NCI-H1930 (cell line): ENCODE measurements at places on chromosomes 4 and X.

- no peak for DNase-seq
Observed at GRCh38 chr4:139229534-139230039, 50.4 kb downstream of the MGARP start.

- peak; percentile 1 for DNase-seq
Observed at GRCh38 chr4:118740869-118741268, 55.7 kb downstream of the METTL14 start.

- no peak for DNase-seq
Observed at GRCh38 chrX:115472131-115472530, 88.8 kb upstream of the PLS3 start.

DNA sequence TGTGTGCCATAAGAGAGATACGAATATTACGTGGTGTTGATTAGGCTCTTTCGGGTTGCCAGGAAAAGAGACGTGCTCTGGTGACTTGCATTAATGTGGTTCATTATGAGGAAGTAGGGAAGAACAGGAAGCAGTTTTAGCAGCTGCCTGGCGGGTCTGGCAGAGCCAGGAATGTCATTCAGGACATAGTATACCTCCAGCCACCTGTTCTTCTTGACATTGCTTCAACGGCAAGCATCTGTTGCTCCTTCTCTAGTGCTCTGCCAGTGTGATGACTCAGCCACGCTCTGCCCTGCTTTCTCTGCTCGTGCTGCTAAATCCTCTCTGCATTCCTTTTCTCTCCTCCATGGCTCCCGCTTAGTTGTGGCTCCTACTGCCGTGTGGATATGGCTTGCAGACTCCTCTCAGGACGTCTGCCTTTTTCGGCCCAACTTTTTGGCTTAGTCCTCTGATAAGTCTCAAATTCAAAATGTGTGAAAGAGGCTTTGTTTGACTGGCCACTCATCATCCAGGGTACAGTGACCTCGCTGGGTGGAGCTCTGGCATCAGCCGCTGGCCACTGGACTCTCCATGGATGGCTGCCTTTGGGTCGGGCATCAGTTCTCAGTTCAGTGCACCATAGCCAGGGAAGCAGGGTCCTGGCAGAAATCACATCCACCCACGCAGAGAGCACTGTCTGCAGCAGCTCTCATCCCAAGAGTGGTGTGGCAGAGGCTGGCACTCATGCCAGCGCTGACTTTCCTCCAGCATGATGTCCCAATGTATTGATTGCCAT is 89.3 kb upstream of the KLF3 start:
- no peak for DNase-seq

DNA sequence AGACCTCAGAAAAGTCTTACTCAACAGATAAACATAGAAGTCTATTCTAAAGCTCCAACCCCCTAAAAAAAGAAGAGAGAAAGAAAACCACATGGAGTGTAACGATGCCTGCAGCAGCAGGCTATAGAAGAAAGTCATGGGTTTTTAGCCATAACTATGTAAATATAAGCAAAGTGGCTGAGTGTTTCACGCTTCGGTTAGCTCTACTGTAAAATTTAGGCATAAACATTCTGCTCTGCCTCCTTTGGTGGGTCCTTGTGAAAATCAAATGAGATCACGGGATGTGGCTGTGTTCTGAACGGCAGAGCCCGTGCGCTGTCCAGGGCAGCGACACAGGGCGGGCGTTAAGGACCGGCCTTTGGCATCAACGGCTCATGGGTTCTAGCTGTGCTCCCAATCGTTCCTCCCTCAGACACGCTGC is 78.4 kb downstream of the IRF2 start:
- DNase-seq = no peak

DNA sequence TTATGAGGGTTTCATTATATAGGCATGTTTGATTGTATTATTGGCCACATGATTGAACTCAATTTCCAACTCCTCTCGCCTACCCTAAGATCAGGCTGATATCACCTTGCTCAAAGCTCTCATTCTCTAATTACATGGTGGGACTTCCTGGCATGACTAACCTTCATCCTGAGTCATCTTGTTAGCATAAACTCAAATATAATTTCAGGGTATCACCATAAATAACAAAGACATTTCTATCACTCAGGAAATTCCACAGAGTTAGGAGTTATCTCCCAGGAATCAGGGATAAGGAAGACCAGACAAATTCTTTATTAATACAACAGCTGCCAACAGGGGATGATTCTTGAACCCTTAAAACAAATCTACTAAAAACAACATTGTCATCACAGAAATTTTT is 90.7 kb downstream of the NDST3 start:
- no peak for DNase-seq

DNA sequence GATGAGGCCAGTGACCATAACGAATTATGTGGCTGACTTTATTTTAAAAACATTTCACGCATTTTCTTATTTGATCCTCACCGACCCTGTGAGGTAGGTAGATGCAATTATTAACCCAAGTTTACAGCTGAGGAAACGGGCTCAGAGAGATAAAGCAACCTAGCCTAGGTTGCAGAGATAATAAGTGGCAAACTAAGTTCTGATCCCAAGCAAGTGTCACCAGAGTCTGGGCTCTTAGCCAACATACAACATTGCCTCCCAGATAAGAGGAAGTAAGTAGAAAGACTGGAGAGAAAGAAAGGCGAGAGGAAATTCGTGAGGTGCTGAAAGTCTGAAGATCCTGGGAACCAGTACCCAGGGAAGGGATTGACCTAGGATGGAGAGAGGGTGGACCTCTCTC is 77.4 kb upstream of the GPR50 start:
- DNase-seq = no peak

- no peak for DNase-seq
Observed at GRCh38 chr4:41734371-41734770, 14.2 kb downstream of the PHOX2B start.

DNA sequence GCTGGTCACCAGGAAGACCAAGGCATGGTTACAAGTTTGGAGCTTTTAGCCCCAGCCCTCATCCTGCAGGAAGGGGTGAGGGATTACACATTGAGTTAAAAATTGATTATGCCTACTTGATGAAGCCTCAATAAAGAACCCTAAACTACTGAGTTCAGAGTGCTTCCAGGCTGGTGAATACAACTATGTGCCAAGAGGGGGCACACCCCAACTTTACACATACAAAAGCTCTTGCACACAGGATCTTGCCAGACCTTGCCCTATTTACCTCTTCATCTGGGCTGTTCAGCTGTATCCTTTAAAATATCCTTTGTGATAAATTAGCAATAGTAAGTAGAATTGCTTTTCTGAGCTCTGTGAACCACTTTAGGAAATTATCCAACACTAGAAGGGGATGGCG is 489.3 kb downstream of the INPP4B start:
- no peak for DNase-seq

DNA sequence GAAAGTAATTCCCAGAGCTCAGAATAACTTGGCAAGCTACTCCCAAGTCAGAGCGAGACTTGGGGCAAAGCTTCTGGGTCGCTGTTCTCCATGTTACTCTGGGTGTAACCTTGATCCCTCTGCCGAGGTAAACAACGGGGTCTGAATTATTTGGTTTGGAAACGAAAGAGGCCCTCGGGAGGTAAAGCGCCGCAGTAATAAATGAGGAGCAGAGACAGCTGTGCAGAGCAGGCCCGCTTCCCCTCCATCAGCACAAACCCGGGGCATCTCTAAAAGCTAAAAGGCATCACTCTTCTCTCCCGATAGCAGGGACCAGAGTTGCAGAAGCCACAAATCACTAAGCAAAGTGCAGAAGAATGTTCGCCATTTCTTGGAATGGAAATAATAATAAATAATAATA is 561.5 kb downstream of the BCOR start:
- no peak for DNase-seq

DNA sequence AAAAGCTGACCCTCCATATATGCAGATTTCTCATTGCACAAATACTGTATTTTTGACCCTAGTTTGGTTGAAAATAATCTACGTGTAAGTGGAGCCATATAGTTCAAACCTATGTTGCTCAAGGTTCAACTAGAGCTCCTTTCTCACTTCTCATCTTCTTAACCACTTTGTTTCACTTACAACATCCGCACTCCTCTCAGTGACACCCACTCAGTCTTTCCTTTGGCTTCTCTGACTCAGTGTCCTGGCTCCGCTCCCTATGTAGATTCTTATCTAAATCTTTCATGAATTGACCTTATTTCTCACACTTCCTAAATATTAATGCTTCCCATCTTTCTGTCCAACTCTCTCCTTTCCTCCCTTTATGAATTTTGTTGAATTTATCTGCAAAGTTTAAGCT is 32.9 kb upstream of the DKK2 start:
- no peak for DNase-seq

- DNase-seq = no peak
Observed at GRCh38 chr4:105088110-105088879, 58.4 kb upstream of the TET2 start.

DNA sequence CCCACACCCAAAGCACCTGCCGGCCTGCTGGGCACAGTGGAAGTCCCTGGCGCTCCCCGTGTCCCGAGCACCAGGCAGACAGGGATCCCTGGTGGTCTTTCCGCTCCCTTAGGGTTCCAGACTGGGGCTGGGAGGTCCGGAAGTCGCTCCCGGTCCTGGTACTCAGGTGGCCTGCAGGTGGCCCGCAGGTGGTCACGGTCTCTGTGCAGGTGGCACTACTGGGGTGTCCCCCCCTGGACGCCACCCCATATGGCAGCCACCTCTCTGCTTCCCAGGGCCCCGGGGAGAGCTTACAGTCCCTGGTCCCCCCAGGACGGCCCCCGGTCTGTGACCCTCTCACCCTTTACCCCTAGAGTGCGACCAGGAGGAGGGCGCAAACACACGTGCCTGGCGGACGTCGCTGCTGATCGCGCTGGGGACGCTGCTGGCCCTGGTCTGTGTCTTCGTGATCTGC is 13.6 kb downstream of the SLC25A6 start:
- no peak for DNase-seq

GRCh38 chrX:119539872-119540271 is 25.3 kb downstream of the STEEP1 start:
- DNase-seq = no peak

DNA sequence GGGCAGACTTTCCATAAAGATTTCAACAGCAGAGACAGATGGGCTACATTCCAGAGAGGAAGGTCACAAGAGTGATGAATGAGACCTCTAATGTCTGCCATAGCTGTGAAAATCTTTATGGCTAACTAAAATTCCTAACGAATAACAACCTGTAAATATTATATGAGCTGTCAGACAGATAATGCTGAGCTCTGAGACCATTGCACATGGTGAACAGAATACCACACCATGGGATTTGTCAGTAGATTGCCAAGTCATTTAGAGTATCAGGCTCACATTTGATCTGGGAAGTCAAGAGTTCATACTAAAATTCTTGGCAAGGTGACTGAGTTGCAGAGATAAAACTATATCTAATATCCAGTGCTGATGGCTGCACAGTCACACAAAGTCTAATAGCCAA is 259.2 kb upstream of the FTHL17 start:
- no peak for DNase-seq

- no peak for DNase-seq
Observed at GRCh38 chr4:97984545-97985131, 158.6 kb downstream of the STPG2 start.

- DNase-seq = no peak
Observed at GRCh38 chr4:84767168-84767567, 184.2 kb downstream of the CDS1 start.

GRCh38 chrX:133926099-133926498 is 59.3 kb downstream of the GPC3 start:
- no peak for DNase-seq

GRCh38 chrX:13797512-13797911 is 19.4 kb downstream of the GPM6B start:
- DNase-seq = no peak
